ENCODE measurements at places on chromosomes 5 and 9. TPM values are rescaled to one million over a fixed set of nuclear protein-coding genes. Genes with fewer than 3 reads are reported as not detected.

The RASGRF2 gene
- 8.2 TPM for total RNA-seq

The AOPEP gene
- total RNA-seq = 35.6 TPM

The TIMD4 gene
- total RNA-seq = not detected

The LECT2 gene
- not detected for total RNA-seq

The CRHBP gene
- total RNA-seq = 0.51 TPM

The OLFML2A gene
- total RNA-seq = 1.1 TPM

The CCNG1 gene
- 164 TPM for total RNA-seq

The LIX1 gene
- total RNA-seq = not detected

The MOB3B gene
- total RNA-seq = not detected

The GPR150 gene
- 0.31 TPM for total RNA-seq

The CLINT1 gene
- 79.6 TPM for total RNA-seq

The SLCO6A1 gene
- not detected for total RNA-seq

The C5orf46 gene
- total RNA-seq = not detected

The TMEM215 gene
- total RNA-seq = not detected

The KIF24 gene
- 4.5 TPM for total RNA-seq

The SLC12A7 gene
- total RNA-seq = 28.7 TPM

The LCN15 gene
- not detected for total RNA-seq
